ENCODE measurements at places on chromosomes 5 and 9.

DNA sequence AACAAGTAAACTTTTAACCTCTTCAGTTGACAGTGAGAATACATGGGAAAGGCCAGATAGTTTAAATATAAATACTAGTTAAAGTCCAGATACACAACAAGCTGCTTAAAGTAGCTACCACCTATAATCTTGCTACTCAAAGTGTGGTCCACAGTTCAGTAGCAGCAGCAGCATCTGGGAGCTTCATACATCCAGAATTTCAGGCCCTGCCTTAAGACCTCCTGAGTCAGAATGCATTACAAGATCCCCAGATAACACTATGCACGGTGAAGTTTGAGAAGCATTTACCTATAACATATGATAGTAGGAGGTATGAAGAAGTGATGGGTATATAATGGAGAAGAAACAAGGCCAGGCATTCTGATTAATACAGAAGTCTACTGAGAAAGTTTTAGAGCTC is 244.5 kb downstream of the EFNA5 start:
- no peak for DNase-seq

- no peak for DNase-seq
Measured at GRCh38 chr5:115241881-115242642, 20.6 kb downstream of the PGGT1B start.

DNA sequence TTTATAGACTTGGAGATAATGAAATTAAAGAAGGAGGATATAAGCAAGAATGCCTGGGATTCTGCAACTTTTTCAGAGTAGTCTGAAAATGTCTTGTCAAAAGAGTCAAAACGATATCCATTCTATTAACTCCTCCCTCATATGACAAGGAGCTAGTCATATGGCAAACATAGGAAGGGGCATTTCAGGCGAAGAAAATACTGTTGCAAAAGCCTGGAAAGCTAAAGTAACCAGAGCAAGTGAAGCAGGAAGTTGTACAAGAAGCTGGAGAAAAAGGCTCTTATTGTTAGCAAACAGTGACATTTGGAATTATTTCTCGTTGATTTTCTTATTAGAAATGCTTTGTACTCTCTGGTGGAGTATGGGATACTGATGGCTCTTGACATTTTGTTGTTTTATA is 94.0 kb upstream of the PTPRD start:
- DNase-seq, result no peak

- no peak for DNase-seq
Measured at GRCh38 chr5:10756549-10756948, 4.5 kb downstream of the DAP start.

DNA sequence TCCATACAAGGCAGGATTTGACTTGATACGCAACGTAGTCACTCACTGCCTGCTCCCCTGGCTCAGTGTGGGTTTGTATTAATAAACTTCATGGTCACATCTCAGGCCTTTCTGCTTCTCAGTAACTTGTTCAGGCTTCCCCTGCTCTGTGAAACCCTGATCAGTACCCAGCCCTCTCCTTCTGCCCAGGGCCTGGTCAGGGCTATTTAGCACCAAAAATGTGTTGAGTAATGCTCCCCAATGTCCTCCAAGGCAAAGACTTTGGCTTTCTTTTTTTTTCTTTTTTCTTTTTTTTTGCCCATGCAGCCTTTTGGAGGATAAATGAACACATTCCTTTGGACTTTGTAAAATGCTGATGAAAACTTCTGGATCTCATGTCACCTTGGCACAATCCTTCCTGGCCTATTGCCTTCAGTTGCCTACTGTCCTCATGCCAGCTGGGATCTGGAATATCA is 399.2 kb upstream of the KLF4 start:
- no peak for DNase-seq

DNA sequence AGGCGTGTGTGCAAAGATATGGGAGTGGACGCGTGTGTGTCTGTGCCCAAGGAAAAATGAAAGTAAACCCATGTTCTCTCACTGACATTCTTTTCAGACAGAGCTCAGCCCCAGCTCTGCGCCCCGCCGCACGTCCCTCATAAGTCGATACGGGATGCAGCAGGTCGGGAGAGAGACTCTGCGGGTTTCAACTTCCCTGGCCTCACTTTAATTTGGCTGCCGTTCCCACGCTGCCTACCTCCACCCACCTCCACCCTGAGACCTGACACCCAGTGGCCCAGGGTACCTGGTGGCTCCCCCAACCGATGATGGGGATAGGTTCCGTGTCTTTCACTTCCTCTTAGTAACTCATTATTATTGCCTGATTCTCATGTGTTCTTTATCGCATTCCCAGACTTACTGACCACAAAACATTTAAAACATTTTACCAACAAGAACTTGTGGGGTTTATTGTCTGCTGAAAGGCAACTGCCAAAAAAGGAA is 19.4 kb downstream of the LHX2 start:
- no peak for DNase-seq

DNA sequence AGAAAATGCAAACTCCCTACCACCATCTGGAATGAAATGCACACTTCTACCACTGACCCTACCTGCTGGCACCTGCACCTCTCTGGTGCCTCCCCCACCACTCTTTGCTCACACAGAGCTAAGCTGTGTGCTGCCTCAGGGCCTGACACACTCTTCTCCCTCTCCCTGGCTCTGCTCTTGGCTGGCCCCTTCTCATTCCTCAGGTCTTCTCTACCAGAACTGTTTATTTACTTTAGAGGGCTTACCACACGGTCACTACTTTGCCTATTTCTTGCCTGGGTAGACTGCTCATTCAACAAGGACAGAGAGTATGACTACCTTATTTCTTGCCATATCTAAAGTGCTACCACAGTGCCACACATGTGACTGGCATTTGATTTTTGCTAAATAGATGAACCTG is 3.3 kb downstream of the REEP5 start:
- DNase-seq, result no peak

DNA sequence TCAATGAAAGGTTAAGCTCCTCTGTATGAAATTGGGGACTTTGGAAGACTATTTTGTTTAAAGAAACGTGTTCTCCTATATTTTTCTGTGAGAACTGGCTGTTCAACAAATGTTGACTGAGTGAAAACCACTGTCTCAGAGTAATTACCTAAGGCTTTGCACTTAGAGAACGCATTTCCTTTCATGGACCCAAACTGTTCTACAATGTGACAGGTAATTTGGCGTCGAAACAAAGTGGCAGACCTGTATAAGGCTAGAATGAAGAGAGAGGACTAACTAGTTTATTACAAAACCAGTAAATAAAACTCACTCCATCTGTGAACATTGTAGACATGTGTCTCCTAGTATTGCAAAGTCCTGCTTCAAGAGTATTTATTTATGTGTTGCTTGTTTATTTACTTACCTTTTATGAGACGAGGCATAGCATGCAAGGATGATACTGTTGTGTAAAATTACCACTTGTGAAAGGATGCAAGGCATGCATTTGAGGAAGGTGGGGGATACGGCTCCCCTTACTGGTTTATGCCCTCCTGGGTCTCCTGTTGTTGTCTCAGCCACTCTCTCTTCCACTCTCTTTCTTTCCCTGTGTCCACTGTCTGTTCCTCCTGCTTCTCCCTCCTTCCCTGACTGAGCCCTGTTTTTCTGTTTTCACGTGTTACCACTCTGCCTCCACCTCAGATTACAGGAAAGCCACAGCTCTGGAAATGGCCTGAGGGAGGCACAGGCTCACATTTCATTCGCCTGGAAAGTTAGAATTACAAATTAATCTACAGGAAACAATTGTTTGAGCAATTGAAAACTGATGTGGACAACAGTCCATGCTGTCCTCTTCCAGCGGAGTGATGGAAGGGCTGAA is 444.0 kb upstream of the ZNF608 start:
- no peak for DNase-seq

DNA sequence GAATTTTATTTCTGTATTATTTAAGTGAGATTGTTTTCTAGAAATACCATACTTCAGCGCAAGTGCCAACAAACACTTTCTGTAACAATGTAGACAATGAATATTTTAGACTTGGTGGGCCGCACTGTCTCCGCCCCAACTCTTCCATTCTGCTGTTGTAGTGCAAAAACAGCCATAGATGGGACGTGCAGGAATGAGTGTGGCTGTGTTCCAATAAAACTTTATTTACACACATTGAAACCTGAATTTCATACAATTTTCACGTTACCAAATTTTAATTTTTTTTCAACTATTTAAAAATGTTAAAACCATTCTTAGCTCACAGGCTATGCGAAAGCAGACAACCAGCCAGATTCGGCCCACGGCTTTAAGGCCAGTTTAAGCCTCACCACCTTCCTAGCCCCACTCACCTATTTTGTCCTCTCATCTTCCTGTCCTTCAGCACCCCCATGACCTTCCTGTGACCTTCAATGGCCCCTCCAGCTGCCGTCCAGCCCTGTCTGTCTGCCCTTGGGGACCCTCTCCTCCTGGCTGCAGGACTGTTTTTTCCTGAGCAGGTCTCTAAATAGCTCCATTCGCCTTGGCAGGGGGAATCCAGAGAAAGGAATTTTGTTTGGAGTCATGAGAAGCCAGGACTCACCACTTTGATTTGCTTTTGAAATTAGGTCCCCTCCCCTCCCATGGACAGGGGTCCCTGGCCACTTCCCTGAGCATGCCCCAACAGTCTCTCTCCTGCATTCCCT is 11.2 kb upstream of the ANXA6 start:
- DNase-seq, result no peak

DNA sequence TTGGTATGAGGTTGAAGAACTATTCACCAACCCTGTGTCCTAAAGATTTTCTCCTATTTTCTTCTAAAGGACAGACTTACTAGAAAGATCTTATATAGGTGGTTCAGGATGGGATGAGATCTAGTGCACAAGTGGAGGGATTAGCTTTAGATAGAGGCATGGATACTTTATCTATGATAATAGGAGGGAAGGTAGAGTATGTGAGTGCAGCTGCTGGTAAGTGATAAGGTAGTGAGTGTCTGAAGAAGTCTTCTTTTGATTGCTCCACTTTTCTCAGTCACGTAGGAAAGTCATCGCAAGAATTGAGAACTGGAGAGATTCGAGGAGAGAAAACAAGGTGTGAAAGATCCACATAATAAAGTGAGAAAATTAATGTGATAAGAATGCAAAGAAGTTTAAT is 6.0 kb upstream of the NDUFS4 start:
- DNase-seq, result no peak

GRCh38 chr5:154993461-154993860 is 20.1 kb upstream of the KIF4B start:
- no peak for DNase-seq

- no peak for DNase-seq
Measured at GRCh38 chr5:80885396-80886000, 74.7 kb upstream of the RASGRF2 start.

GRCh38 chr9:6630502-6631206 is 14.9 kb downstream of the GLDC start:
- no peak for DNase-seq

DNA sequence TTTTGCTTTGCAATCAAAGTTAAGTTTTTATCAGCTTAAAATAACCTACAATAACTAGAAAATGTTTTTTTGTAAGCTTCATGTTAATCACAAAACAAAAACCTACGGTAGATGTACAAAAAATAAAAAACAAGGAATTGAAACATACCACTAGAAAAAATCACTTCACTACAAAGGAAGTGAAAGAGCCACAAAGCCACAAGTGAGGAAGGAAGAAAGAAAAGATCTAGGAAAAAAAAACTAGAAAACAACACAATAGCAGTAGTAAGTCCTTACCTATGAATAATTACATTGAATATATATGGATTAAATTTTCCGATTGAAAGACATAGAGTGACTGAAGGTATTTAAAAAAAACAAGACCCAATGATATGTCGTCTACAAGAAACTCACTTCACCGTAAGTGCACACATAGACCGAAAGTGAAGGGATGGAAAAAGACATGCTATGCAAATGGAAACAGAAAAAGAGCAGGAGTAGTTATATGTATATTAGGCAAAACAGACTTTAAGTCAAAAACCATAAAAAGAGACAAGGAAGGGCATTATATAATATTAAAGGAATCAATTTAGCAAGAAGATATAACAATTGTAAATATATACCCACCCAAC is 13.4 kb upstream of the ZDHHC21 start:
- DNase-seq, result no peak

DNA sequence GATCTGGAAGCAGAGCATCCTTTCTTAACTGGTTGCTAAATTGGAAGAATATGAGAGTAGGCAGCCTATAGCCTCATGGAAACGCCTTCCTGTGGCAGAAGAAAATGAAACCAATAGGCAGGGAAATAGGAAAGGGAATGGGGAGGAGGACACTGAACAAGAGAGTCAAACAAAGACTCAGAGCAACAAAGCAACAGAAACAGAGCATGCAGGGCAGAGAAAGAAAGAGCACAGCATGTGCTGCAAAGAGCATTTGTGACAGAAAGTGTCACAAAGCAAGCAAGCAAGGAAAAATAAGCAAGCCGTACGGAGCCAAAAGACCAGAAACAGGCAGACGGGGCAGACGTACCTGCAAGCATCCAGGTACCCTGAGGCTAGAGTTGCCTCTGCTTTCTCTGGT is 123.1 kb downstream of the RAPGEF6 start:
- DNase-seq, result no peak

- DNase-seq, result no peak
Measured at GRCh38 chr5:130243641-130244040, 339.4 kb downstream of the CHSY3 start.

GRCh38 chr5:150067405-150067960 is 18.9 kb downstream of the CSF1R start:
- DNase-seq, result no peak

DNA sequence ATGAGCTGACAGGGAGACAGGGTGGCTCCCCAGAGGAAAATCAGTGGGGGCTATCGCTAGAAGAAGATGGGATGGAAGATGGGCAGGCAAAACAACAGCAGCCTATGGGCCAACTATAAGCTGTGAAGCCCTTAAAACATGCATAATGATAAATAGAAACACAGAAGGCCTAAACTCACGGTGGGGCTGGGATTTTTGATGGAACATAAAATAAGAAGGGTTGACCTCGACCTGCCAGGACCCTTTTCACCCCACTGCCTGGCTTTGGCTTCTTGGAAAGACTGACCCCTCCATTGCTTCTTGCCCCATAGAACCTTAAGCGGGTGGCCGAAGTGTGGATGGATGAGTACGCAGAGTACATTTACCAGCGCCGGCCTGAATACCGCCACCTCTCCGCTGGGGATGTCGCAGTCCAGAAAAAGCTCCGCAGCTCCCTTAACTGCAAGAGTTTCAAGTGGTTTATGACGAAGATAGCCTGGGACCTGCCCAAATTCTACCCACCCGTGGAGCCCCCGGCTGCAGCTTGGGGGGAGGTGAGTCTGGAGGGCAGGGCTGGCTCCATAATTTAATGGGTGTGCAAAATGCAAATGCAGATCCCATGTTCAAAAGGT is 36.5 kb upstream of the SAP30L start:
- no peak for DNase-seq

DNA sequence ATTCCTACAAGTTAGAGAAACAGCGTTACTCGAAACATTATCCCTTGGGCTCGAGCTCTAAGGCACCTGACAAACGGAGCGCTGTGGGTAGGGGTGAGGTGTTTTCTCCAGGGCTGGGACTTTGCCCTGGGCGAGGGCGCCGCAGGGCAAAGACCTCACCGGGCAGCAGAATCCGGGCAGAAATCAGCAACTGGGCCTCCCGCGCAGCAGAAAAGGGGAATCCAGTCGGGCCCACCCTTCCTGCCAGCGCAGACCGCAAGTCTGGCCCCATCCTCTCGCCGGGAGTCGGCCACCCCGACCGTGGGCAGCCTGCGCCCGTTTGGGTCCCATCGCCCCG is 430 bp upstream of the MSH3 start:
- DNase-seq, result no peak

- DNase-seq, result no peak
Measured at GRCh38 chr5:71640408-71640807, 53.3 kb downstream of the MCCC2 start.

- DNase-seq, result no peak
Measured at GRCh38 chr5:42924226-42924625, 112.5 kb upstream of the SELENOP start.

- no peak for DNase-seq
Measured at GRCh38 chr5:180487556-180487955, 6.6 kb upstream of the CNOT6 start.

GRCh38 chr9:86577420-86578333 is 223.5 kb upstream of the TUT7 start:
- DNase-seq, result no peak

All from effector memory CD4-positive, alpha-beta T cell (primary cell).